ENCODE measurements at places on chromosomes 3 and 15.

DNA sequence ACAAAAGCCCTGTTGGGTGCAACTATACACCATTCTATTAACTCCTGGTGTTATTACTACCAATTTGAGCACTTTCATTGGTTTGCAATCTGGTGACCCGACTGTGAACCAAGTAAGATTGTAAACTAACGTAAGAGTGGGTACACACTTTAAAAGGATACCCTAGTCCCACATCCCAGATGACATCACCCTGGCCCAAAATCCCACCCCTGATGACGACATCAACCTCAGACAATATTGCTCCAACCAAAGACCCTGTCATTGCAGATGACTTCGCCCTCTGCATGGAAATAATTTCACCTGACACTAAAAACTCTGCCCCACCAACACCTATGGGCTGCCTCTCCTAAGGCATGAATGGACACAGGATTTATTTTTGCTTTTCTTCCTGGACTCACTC lies 25.6 kb upstream of the MKRN3 start:
- H3K4me3 ChIP-seq, result no peak overlapping the region
- no peak for DNase-seq

DNA sequence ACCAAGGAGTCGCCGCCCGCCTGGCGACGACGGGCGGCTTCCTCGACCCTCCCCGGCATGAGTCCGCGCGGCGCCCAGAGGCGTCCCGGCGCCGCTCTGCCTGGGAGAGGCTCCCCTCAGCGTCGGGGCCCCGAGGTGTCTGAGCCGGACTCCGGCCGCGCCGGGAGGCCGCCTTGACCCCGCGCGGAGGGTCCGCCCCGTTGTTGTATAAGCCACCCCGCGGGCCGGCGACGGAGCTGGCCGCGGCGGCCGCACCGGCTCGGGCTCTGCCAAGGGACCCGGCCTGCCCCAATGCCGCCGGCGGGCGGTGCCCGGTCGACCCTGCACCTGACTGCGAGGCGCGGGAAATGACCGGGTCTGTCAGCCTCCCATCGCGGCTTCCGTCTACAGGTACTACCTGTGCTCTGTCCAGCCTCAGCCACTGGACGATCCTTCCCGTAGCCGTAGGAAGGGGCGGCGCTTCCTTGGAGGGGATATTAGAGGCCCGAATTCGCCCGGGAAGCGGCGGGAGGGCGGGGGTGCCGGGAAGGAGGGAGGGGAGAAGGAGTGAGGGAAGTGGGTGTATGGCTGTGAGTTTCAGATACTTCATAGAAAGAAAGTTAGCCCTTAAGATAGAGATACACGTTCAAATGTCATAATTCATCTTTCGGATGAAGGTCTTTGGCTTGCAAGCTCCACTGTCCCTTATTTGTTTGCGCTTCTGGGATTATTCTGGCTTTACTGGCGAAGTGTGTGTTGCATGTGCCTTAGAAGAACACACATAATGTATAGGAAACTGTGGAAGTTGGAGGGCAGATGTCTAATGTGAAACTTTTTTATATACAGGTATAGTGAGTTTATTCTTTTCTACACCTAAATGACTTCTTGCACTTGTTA lies 620 bp downstream of the ABHD5 start:
- DNase-seq, result peak; percentile 87
- no peak overlapping the region for H3K27ac ChIP-seq
- H3K27me3 ChIP-seq, result no peaks in the 10 kb centered on the region

DNA sequence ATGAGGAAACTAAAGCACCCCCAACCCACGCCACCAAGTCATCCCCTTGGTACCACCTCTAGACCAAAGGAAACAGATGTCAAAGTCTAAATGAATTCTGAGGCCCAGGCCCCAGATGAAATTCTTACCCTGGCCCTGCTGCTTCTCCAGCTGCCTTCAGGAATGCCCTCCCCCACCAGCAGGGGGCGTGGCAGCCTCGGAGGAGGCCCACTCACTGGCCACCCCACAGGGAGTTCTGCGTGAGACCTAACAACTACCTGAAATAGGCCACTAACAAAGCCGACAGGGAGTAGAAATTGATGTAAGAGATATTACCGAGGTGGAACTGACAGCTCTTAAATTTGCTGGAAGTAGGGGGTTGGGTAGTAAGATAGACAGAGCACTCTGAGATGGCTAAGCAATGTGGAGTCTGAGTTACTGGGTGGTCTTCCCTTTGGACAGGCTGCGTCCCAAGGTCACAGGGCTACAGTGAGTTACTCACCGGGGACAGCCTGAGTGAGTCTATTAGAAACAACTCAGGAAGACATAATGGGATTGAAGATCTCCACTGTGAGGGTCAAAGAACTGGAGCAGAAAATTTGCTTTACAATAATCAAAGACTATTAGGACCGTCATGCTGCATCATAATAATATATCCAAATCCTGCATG lies 240.7 kb downstream of the SHOX2 start:
- no peaks in the 10 kb centered on the region for H3K36me3 ChIP-seq
- H3K27ac ChIP-seq, result no peak overlapping the region
- no peak overlapping the region for H3K4me3 ChIP-seq
- no peaks in the 10 kb centered on the region for H3K4me1 ChIP-seq
- DNase-seq, result peak; percentile 80

DNA sequence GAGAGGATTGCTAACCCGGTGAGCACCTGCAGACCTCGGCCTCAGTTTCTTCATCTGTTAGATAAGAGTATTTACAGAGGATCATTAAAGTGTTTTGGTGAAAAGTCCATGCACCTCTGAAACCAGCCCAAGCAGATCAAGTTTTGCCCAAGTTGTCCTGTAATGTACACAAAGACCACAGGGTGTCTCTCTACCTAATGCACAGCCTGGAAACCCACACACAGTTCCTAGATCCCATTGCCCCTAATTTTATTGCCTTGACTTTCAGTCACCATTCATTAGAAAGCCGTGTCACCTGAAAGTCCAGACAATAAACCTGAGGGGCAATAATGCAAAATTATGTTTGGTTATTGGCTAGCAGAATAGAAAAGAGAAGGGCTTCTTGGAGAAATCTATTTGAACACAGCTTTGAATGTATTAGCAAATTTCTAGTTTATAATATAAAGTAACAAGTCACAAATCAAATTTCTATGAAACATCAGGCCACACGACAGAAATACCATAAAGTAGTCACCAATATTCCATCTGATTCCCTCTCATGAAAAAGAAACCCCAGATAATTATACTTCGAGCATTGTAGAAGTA lies 161.3 kb upstream of the SLC2A2 start:
- no peak overlapping the region for H3K27ac ChIP-seq
- H3K27me3 ChIP-seq, result no peaks in the 10 kb centered on the region
- no peaks in the 10 kb centered on the region for H3K36me3 ChIP-seq
- peaks cover 5% of the 10 kb centered on the region for H3K4me1 ChIP-seq
- H3K4me3 ChIP-seq, result no peak overlapping the region

DNA sequence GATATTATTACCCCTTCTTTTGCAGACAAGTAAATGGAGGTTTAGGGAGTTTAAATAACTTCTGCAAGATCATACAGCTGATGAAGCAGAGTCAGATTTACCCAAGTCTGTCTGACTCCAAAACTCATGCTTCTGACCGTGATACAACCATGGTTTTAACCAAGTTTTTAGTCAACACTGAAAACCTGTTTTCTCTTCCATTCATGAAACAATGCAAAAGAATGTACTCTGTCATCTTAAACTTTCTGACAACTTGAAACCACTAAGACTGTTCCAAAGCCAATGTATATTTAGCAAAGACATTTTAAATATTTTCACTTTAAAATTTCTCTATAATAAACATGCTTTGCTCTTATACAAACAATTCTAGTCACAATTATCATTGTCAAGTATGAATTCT lies 77.0 kb upstream of the RBMS3 start:
- no peak overlapping the region for H3K27ac ChIP-seq
- H3K4me3 ChIP-seq, result no peak overlapping the region
- no peaks in the 10 kb centered on the region for H3K4me1 ChIP-seq
- H3K36me3 ChIP-seq, result no peaks in the 10 kb centered on the region

GRCh38 chr3:191094057-191094845 lies 104.8 kb upstream of the OSTN start:
- no peak for DNase-seq
- no peak overlapping the region for H3K27ac ChIP-seq
- H3K27me3 ChIP-seq, result no peaks in the 10 kb centered on the region
- no peaks in the 10 kb centered on the region for H3K4me1 ChIP-seq
- no peaks in the 10 kb centered on the region for H3K36me3 ChIP-seq

DNA sequence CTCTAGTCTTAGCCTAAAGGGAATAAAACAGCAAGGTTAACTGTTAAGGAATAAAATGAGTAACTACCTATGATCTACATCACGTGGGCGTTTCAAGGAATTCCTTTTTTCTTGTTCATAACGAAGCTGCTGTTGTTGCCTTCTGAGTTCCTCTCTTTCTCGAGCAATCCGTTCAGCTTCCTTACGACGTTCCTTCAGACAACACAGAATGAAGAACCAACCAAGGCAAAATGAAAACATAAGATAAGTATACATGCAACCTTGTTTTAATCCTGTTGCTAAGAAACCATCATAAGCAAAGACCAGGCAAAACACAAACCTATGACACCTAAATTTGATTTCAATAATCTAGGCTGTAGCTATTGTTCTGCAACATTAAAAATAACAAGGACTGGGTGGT lies 44.1 kb downstream of the SLTM start:
- no peaks in the 10 kb centered on the region for H3K4me1 ChIP-seq
- H3K4me3 ChIP-seq, result no peak overlapping the region
- no peak overlapping the region for H3K27ac ChIP-seq

DNA sequence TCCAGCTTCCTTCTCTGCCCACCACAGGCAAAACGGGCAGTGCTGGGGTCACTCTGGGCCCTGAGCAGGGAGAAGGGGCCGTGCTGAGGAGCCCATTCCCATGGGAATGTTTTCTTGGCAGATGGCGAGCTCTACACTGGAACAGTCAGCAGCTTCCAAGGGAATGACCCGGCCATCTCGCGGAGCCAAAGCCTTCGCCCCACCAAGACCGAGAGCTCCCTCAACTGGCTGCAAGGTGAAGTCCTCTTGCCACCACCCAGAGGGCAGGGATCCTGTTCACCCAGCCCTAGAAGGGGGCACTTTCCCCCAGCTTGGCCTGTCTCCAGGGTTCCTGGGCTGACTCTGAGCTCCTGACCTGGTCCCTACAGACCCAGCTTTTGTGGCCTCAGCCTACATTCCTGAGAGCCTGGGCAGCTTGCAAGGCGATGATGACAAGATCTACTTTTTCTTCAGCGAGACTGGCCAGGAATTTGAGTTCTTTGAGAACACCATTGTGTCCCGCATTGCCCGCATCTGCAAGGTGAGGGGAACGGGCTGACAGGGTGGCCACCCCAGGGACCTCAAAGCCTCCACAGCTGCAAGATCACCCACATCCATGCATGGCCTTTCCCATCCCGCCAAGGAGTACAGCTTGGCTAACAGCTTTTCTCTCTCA lies 12.4 kb downstream of the CIB1 start:
- no peaks in the 10 kb centered on the region for H3K27me3 ChIP-seq
- peaks cover 19% of the 10 kb centered on the region for H3K36me3 ChIP-seq
- DNase-seq, result peak; percentile 86
- no peaks in the 10 kb centered on the region for H3K4me1 ChIP-seq

GRCh38 chr3:45055411-45056143 lies 29.5 kb downstream of the CLEC3B start:
- no peak overlapping the region for H3K4me3 ChIP-seq
- peak; percentile 61 for DNase-seq
- no peaks in the 10 kb centered on the region for H3K36me3 ChIP-seq
- H3K4me1 ChIP-seq, result peaks cover 2% of the 10 kb centered on the region

DNA sequence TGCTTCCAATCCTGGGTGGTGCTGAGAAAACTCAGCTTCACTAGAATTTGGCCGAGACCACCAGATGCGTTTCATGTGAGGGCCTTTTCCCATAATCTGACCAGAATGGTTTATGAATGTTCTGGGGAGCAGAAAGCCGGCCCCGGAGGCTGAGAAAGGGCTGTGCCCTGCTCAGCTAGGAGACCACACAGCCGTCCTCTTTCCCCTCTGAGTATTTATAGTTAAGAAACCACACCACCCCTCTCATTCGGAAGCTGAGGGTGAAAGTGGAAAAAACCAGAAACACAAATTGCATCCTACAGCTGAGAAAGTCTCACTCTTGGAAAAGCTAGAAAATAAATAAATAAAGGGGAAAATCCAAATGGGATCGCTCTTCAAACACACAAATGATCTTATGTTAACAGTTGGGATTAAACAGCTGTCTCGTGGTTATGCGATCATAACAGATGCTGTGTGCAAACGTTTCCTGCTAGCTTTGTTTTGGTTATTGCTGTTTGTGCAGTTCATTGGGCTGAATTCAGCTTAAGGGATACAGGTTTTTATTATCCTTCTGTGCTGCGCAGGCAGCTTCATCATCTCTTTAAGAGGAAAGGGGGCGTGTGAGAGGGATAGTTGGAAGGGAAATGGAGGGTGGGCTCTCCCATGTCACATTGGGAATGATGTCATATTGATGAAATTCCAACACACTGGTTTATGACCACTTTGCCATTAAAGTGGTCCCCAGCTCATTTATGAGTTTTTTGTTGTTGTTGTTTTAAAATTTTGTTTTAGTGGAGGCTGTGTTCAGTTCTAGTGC lies 1026.2 kb upstream of the NR2F2 start:
- no peak for DNase-seq
- no peak overlapping the region for H3K4me3 ChIP-seq
- no peak overlapping the region for H3K27ac ChIP-seq
- no peaks in the 10 kb centered on the region for H3K4me1 ChIP-seq
- H3K27me3 ChIP-seq, result no peaks in the 10 kb centered on the region

- H3K36me3 ChIP-seq, result peaks cover 2% of the 10 kb centered on the region
- H3K27me3 ChIP-seq, result no peaks in the 10 kb centered on the region
- no peak overlapping the region for H3K4me3 ChIP-seq
- DNase-seq, result no peak
These were observed 95.8 kb upstream of the ADAMTSL3 start for GRCh38 chr15:83558146-83558545.

- no peaks in the 10 kb centered on the region for H3K27me3 ChIP-seq
- no peaks in the 10 kb centered on the region for H3K36me3 ChIP-seq
- DNase-seq, result no peak
- no peaks in the 10 kb centered on the region for H3K4me1 ChIP-seq
- no peak overlapping the region for H3K4me3 ChIP-seq
- no peak overlapping the region for H3K27ac ChIP-seq
These were observed 55.0 kb downstream of the LRRC49 start for GRCh38 chr15:70947351-70948335.

- H3K4me3 ChIP-seq, result no peak overlapping the region
- no peaks in the 10 kb centered on the region for H3K36me3 ChIP-seq
- DNase-seq, result peak; percentile 55
- no peaks in the 10 kb centered on the region for H3K27me3 ChIP-seq
These were observed 27.5 kb upstream of the MASP1 start for GRCh38 chr3:187318819-187319616.

DNA sequence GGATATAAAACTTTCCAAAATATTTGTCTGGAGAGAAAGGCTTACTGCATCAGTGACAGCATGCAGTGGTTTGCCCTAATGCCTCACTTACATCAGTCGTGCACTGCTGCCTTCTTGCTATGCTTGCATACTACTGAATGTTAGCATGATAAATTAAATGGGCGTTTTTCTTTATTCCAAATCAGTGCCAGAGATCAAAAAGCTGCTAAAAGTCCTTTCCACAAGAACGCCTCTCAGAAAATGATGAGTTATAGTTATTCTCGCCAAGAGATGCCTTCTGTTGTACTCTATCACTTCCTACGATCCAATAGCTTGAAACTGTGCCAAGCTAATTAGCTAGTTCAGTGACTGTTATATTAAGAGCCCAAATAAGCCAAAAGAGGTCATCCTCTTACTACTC lies 345.8 kb upstream of the ROBO2 start:
- no peaks in the 10 kb centered on the region for H3K36me3 ChIP-seq
- no peak overlapping the region for H3K27ac ChIP-seq
- no peak overlapping the region for H3K4me3 ChIP-seq
- H3K4me1 ChIP-seq, result peaks cover 1% of the 10 kb centered on the region
